ENCODE measurements at places on chromosomes 2 and 18. TPM values are rescaled to one million over a fixed set of nuclear protein-coding genes. Genes with fewer than 3 reads are reported as not detected.

Gene CNRIP1
- polyA plus RNA-seq = 41.5 TPM

Gene CDH19
- not detected for polyA plus RNA-seq

Gene REG1B
- polyA plus RNA-seq = not detected

Gene NR4A2
- 2.9 TPM for polyA plus RNA-seq

Gene CYP1B1
- 112 TPM for polyA plus RNA-seq

DNA sequence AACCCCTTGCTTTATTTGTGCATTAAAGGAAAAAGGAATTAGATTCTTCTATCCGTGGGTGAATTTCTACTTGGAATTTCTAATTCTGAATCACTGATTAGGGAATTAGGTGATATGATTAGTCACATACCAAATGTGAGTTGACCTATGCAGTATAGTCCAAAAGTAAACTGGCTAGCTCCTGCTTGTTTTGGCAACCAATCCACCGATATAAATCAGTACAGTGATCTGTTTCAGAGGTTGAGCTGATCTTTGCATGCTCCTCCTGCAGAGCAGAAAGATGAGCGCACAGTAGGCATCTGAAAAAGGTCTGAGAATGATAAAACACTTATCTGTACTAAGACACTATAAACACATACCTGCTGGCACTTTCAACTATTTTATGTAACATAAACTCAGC is 86.6 kb downstream of the LRP1B start:
- no peak for DNase-seq

GRCh38 chr18:13159579-13159978 is 59.0 kb upstream of the LDLRAD4 start:
- peak; percentile 70 for DNase-seq

DNA sequence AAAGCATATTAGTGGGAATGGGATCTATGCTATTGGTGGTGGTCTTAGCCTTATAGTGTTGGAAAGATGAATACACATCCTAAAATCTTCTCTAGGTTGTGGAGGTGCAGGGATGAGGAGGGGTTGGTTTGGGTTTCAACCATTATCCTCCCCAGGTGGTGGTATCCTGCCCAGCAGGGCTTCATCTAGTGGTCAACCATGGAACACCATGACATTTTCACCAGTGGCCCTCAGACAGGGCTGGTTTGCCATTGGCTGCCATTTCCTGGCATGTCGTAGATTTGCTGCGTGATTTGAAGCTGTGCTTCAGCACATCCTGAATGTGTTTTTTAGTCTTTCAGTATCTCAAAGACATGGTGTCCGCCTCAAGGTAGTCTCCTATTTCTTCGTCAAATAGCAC is 391.2 kb upstream of the HNRNPA3 start:
- DNase-seq = no peak

GRCh38 chr2:46988733-46989481 is 73.3 kb upstream of the MCFD2 start:
- DNase-seq = no peak

DNA sequence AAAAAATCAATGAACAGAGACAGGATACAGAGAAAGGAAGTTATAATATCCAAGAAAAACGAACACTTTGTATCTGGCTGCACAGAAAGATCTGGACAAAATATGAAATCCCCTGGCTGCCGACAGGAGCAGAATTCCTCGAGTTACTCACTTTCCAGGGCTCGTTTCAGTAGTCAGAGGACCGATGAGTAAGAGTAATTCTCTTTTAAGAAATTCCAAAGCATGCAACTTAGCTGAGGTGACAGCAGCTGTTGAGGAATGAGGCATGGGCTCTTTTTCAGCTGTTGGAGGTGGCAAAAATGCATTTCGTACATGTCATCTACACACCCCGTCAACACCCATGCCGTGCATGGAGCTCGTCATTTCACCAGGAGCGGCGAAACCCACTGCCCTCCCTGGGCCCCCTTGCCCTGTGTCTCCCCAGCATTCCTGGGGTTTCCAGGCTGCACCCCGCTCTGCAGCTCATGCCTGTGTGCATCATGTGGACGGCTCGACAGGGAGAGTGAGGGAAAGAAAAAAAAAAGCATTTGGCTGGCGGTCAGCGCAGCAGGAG is 210.8 kb upstream of the SMIM21 start:
- peak; percentile 93 for DNase-seq

DNA sequence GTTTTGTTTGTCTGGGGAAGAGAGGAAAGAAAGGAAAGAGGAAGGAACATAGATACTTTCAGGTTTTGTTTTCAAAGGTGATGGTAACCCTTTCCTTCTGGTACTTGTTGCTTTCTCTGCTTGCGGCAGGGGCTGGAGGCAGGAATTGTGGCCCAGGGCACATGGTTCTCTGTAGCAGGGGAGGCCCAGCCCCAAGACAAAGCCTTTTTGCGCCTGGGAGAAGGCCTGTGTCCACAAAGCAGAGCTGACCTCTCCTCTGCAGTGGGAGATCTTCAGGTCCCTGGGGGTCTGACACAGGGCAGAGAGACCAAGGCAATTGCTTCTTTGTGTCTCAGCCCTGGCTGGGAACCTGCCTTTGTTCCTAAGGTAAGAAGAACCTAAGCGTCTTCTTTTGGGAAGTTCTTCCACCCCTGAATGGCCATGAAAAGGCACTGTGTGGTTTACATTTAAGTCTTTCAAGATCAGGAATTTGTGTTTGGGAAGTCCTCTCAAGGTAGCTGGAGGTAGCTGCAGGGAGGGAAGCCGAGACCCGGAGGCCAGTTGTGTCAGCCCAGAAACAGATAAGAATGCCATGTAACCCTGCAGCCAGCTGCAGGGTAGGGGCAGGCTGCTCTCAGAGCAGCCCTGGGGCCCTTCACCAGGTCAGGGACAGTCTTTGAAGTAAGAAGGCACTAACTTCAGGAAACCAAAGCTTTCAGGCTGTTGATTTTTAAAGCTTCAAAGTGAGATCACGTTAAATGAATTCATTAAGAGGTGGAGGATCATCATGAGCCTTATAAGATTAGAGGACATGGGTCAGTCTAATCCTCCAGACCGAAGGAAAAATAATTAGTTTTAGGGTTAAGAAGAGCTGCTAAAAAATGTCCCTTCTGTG is 119.3 kb downstream of the STPG4 start:
- no peak for DNase-seq

GRCh38 chr2:190863946-190864345 is 16.7 kb upstream of the GLS start:
- DNase-seq = peak; percentile 51

- DNase-seq = no peak
Measured at GRCh38 chr2:108941767-108942166, 47.3 kb downstream of the EDAR start.
